ENCODE measurements at places on chromosomes 6 and 20. TPM values are rescaled to one million over a fixed set of nuclear protein-coding genes. Genes with fewer than 3 reads are reported as not detected.

The HLA-DQB1 gene
- not detected for total RNA-seq

The GGTLC1 gene
- not detected for total RNA-seq

The EPB41L1 gene
- 28.9 TPM for total RNA-seq

The GPR6 gene
- not detected for total RNA-seq

The C6orf58 gene
- total RNA-seq, result not detected

The PCSK2 gene
- total RNA-seq, result not detected

The MYT1 gene
- under 0.01 TPM for total RNA-seq

The HLA-DPB1 gene
- total RNA-seq, result 1.8 TPM

The RRAGD gene
- 1.3 TPM for total RNA-seq

The PXDC1 gene
- 48.8 TPM for total RNA-seq

The SCRT2 gene
- total RNA-seq, result not detected

The SLC32A1 gene
- total RNA-seq, result not detected

The PRICKLE4 gene
- not detected for total RNA-seq

The TP53TG5 gene
- total RNA-seq, result 0.50 TPM

The SOD2 gene
- total RNA-seq, result 2,364 TPM

The CDK5RAP1 gene
- total RNA-seq, result 23.7 TPM

The MAP7 gene
- total RNA-seq, result 2.0 TPM

The MRAP2 gene
- 0.50 TPM for total RNA-seq

The MOG gene
- total RNA-seq, result not detected

The SDC4 gene
- 113 TPM for total RNA-seq

The KHDC1L gene
- total RNA-seq, result not detected

The FRK gene
- 1.5 TPM for total RNA-seq

The DZANK1 gene
- 1.3 TPM for total RNA-seq

The GPX6 gene
- total RNA-seq, result not detected

The GPR63 gene
- 0.99 TPM for total RNA-seq

The TRAPPC3L gene
- 0.15 TPM for total RNA-seq

The ETV7 gene
- total RNA-seq, result 0.99 TPM

The HCRTR2 gene
- not detected for total RNA-seq

The FAXC gene
- 0.66 TPM for total RNA-seq

The MRPS26 gene
- 31.4 TPM for total RNA-seq

The DEFB132 gene
- total RNA-seq, result not detected

The EPHA7 gene
- not detected for total RNA-seq

The C20orf96 gene
- total RNA-seq, result 7.9 TPM

The ZNF318 gene
- 9.1 TPM for total RNA-seq

The PLAGL1 gene
- 21.7 TPM for total RNA-seq

The FOXC1 gene
- total RNA-seq, result 7.6 TPM

The PLEKHG1 gene
- total RNA-seq, result 6.3 TPM

The SSTR4 gene
- total RNA-seq, result not detected

The GABRR1 gene
- not detected for total RNA-seq

The MUCL3 gene
- total RNA-seq, result not detected

The SLC4A11 gene
- total RNA-seq, result 0.44 TPM

The LZTS3 gene
- total RNA-seq, result 10.4 TPM

The FAM83C gene
- total RNA-seq, result not detected

The MLN gene
- total RNA-seq, result not detected

The CALHM6 gene
- total RNA-seq, result 0.44 TPM

The ZSCAN16 gene
- 2.0 TPM for total RNA-seq

The SLCO4A1 gene
- total RNA-seq, result 1.3 TPM

The BHLHE23 gene
- not detected for total RNA-seq

The MATN4 gene
- total RNA-seq, result 0.33 TPM

The OPRM1 gene
- total RNA-seq, result not detected

Data from smooth muscle cell of trachea (primary cell).